ENCODE measurements at places on chromosomes 6 and 20. TPM values are rescaled to one million over a fixed set of nuclear protein-coding genes. Genes with fewer than 3 reads are reported as not detected.
A peak's percentile ranks its signal among the peaks of the same experiment; 100 is the strongest.

The CYP39A1 gene
- total RNA-seq: not detected

The CUL9 gene
- total RNA-seq: 26.1 TPM

The SCRT2 gene
- not detected for total RNA-seq

The GFRAL gene
- not detected for total RNA-seq

The MICB gene
- total RNA-seq: 4.1 TPM

The KCNB1 gene
- 0.11 TPM for total RNA-seq

- peaks cover 40% of the 10 kb centered on the region for H3K36me3 ChIP-seq
- no peaks in the 10 kb centered on the region for H3K27me3 ChIP-seq
- no peak for DNase-seq
- H3K4me1 ChIP-seq: no peaks in the 10 kb centered on the region
- no peak overlapping the region for H3K27ac ChIP-seq
- H3K4me3 ChIP-seq: no peak overlapping the region
Measured at GRCh38 chr20:4697189-4697830, 24.4 kb upstream of the PRND start.

DNA sequence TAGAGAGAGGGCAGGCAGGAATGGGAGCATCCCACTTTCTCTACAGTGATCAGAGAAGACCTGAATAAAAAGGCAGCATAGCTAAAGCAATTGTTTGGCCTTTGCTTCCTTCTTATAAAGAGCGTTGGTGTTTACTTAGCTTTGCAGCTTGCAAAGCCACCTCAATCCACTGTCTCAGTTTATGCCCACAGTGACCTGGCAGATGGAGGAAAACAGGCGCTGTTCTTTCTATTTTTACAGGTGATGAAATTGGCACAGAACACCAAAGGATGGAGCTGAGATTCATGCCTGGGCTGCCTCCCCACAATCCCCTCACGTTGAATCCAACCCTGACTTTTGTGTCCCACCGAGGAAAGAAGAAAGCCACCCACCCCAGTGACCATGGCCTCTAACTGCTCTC is 130.5 kb downstream of the TTLL2 start:
- no peak overlapping the region for H3K4me3 ChIP-seq
- no peak for DNase-seq
- H3K4me1 ChIP-seq: no peaks in the 10 kb centered on the region
- H3K36me3 ChIP-seq: no peaks in the 10 kb centered on the region

DNA sequence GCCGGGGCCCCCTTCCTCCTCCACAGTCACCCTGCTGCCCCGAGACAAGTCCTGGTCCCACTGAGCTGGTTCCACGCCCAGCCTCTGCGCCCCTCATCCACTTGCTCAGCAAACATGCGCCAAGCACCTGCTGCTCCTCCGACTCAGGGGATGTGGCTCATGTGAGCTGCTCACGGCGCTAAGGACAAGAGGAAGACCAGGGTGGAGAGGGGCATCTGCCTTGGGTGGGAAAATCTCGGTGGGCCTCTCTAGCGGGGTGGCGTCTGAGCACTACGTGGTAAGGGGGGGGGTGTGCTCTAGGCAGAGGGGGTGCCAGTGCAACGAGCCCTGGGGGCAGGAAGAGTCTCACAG is 4.5 kb downstream of the LAMA5 start:
- H3K27ac ChIP-seq: no peak overlapping the region
- H3K27me3 ChIP-seq: peaks cover 9% of the 10 kb centered on the region
- H3K4me1 ChIP-seq: peaks cover 8% of the 10 kb centered on the region
- H3K36me3 ChIP-seq: no peaks in the 10 kb centered on the region
- no peak overlapping the region for H3K4me3 ChIP-seq

DNA sequence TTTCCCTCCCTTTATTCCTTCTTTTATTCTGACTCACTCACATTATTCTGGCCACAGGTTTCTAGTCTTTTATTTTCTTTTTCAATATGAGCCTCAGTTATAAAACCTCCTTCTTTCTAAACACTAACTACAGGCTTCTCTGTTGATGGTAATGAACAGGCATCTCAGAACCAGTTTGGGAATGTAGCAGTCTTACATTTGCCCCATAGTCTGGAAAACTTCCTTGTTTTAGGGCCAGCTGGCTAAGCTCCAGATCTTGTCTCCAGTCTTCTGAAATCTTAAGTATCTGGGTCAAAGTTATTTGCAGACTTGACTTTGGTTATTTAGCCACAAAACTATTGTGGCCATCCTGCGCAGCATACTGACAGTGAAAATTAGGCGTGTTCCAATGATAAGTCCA is 97.0 kb upstream of the MAN1A1 start:
- peak; percentile 51 for DNase-seq
- peak overlapping the region; percentile 21 for H3K4me3 ChIP-seq
- H3K4me1 ChIP-seq: peaks cover 26% of the 10 kb centered on the region

DNA sequence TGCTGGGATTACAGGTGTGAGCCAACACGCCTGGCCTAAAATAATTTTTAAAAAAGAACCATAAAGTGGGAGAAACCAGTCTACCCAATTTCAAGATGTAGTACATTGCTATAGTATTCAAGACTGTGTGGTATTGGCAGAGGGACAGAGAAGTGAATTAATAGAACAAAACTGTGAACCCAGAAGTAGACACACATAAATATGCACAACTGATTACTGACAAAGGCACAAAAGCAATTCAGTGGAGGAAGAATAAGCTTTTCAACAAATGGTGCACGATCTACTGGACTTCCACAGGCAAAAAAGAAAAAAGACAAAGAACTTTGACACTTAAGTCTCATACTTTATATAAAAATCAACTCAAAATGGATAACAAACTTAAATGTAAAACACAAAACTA is 15.5 kb downstream of the ZBTB2 start:
- no peaks in the 10 kb centered on the region for H3K27me3 ChIP-seq
- H3K4me1 ChIP-seq: peaks cover 7% of the 10 kb centered on the region
- H3K27ac ChIP-seq: no peak overlapping the region
- H3K4me3 ChIP-seq: no peak overlapping the region

- H3K4me3 ChIP-seq: no peak overlapping the region
- peaks cover 7% of the 10 kb centered on the region for H3K36me3 ChIP-seq
- no peak for DNase-seq
- no peaks in the 10 kb centered on the region for H3K27me3 ChIP-seq
- no peak overlapping the region for H3K27ac ChIP-seq
Measured at GRCh38 chr20:38092915-38093314, 59.4 kb downstream of the RPRD1B start.

DNA sequence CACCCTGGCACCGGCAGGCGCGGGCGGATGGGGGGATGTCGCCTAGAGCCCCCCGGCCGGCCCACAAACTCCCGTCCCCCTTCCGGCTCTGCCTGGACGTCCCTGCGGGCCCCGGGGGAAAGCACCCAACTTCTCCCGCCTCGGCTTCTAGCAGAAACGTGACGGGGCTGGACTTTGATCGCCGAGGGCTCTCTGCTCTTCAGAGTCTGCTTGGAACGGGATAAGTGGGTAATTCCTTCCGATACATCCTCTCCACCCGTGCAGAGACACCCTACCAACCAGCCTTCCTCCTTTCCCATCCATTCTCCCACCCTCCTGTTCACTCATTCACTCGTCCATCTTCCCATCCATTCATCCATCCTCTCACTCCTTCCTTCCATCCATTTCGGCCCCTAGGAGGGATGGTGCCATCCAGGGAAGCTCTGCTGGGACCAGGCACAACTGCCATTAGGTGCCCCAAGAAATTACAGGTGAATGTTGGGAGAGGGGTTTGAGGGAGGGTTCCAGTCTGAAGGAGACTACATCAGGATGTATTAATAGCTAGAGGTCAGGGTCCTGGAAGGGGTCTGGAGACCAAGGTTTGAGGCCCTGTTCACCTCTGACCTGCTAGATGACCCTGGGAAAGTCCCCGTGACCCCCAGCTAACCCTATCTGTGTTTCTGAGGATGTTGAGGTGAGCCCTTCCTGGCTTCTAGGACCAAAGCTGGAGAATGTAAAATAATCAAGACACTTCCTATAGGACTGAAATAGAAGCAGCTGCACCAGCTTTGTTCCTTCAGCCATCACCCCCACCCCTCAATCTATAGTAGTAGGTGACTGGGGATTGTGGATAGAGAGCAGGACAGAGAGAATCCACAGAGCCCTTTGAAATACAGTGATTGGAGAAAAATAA is 538 bp downstream of the TTLL9 start:
- H3K27ac ChIP-seq: no peak overlapping the region
- no peaks in the 10 kb centered on the region for H3K36me3 ChIP-seq
- DNase-seq: peak; percentile 19

GRCh38 chr6:20564269-20564668 is 30.0 kb downstream of the CDKAL1 start:
- H3K36me3 ChIP-seq: no peaks in the 10 kb centered on the region
- no peak overlapping the region for H3K4me3 ChIP-seq
- H3K27ac ChIP-seq: no peak overlapping the region
- no peaks in the 10 kb centered on the region for H3K4me1 ChIP-seq

DNA sequence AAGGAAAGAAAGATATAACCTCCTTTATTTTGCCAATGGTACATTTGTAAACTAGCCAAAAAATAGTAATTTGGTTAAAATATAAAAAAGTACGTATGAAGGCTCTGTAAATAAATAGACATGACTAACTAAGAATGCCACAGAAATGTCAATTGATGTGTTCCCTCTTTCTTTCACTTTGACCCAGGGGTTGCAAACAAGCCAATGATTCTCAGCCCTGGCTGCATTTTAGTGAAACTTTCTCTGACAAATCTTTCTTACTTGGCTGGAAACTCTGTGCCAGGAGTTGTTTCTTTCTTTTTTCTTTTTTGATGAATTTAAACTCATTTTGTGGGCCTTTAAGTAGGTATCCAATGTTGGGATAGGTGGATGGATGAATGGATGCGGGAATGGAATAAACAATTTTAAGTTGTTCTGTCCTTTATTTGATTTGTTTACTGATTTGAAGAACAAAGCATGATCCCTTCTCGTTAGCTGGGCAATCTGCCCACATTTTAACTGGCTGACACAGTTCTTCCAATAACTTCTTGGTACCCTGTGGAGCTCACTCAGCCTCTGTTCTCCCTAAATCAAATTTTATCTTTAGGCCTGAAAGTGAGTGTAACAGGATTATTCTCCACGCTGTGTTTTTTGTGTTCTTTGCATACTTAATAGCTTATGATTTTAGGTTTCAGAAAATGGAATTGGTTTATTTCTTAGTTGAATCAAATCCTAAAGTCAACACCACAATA is 58.6 kb upstream of the GCLC start:
- no peak overlapping the region for H3K4me3 ChIP-seq
- H3K4me1 ChIP-seq: no peaks in the 10 kb centered on the region
- no peaks in the 10 kb centered on the region for H3K36me3 ChIP-seq
- peak; percentile 38 for DNase-seq

GRCh38 chr20:50799176-50799889 is 4.5 kb downstream of the BCAS4 start:
- H3K4me3 ChIP-seq: no peak overlapping the region
- H3K27me3 ChIP-seq: no peaks in the 10 kb centered on the region
- DNase-seq: no peak
- no peaks in the 10 kb centered on the region for H3K36me3 ChIP-seq
- H3K27ac ChIP-seq: no peak overlapping the region

All from GM23248 (cell line).